Non-pigmented ciliary epithelial cell (primary cell): ENCODE measurements at places on chromosomes 3 and 15.

DNA sequence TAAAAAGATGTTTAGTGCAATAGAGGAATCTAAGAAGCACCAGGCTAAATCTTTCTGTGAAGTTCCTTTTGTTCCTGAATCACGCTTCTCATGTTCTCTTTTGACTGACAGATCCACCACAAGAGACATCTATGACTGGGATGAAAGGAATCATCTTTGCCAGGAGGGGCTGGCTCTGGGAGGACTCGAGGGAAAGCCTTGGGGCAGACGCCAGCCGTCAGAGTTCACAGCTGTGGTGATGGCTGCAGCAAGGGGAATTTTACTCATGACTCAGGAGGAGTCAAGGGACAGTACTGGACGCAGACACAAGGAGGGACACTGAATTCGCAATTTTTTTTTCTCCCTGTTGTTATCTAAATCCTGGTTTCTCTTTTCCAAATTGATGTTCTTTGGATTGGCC is 38.7 kb downstream of the C3orf38 start:
- no peak for DNase-seq

GRCh38 chr3:6449099-6449498 is 411.8 kb upstream of the GRM7 start:
- no peak for DNase-seq

- no peak for DNase-seq
These were observed 113.6 kb downstream of the PLCL2 start for GRCh38 chr3:16998236-16998923.

- DNase-seq = peak; percentile 71
These were observed 24.3 kb upstream of the FLNB start for GRCh38 chr3:57983734-57984518.

- DNase-seq = no peak
These were observed 99.2 kb downstream of the PDZRN3 start for GRCh38 chr3:73525591-73525990.

DNA sequence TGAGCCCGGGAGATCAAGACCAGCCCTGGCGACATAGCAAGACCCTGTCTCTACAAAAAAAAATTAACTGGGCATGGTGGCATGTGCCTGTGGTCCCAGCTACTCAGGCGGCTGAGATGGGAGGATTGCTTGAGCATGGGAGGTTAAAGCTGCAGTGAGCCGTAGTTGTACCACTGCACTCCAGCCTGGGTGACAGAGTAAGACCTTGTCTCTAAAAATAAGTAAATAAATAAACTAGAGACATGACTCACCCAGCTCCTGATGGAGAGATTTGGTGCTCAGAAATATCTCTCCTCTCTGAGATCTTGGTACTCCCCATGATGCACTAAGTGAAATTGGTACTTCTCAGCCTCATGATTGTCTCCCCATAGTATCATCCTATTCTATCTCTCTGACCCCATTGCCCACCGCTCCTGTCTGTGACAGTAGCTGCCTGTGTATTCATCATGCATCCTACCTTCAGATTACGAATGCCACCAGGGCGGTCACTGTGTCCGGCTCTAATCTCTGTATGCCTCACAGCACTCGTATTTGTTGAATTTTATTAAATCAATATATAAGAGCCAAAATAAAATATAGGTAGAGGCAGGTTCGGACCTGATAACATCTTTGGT is 50.9 kb downstream of the ABHD2 start:
- DNase-seq = no peak

DNA sequence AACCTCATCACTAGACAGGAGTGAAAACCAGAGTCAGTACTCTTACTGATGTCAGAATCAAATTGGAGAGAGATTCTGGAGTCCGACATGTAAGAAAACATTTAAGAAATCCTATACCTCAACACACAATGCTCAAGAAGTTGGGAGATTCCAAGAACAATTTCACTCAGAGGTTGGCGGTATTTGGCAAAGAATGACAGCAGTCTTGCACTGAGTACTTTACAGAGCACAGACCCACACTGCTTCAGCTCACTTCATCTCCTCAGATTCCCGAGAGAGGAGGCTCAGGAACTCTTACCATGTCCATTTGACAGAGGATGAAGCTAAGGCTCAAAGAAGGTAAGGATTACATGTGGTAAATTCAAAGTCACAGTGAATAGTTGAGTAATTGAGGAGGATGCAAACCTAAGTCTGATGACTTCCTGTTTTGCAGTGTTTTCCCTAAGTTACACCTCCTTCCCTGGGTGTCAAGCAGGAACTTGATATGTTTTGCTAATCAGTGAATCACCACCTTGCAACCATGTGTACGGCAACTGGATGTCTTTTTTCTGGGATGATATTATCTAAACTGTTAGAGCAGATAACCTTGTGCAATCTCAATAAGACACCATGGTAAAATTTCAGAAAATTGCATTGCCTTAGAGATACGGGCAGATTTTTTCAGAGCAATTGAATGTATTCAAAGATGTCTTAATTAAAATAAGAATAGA is 61.3 kb upstream of the MME start:
- no peak for DNase-seq

DNA sequence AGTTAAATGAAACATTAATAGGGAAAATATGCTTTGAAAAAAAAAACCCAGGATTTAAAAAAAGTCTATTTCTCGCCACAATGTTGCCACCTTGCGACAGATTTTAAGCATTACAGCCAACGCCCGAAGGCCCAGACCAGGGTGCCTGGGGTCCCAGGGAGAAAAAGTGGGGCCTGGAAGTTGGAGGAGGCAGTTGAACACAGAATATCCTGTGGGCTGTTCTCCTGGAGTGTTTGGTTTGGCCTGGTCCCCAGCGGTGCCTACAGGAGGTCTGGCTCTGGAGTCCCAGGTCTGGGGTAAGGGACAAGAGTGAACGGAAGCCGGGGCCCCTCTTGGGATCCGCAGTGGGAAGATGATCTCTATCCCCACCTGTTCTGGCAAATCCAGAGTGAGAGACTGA is 3.4 kb downstream of the RNU6-1 start:
- DNase-seq = no peak

GRCh38 chr3:42705962-42706585 is 3.5 kb upstream of the HHATL start:
- DNase-seq = no peak

DNA sequence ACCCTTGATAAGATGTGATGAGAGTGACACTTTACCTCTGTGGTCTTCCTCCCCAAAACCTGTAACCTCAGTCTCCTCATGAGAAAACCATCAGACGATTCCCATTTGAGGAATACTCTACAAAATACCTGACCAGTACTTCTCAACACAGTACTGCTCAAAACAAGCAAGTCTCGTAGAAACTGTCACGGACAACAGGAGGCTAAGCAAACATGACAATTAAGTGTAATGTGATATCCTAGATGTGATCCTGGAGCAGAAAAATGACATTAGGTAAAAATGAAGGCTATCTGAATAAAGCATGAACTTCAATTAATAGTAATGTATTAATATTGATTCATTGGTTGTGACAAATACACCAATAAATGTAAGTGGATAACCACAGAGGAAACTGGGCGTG is 113.6 kb downstream of the CACNA2D3 start:
- DNase-seq = no peak

DNA sequence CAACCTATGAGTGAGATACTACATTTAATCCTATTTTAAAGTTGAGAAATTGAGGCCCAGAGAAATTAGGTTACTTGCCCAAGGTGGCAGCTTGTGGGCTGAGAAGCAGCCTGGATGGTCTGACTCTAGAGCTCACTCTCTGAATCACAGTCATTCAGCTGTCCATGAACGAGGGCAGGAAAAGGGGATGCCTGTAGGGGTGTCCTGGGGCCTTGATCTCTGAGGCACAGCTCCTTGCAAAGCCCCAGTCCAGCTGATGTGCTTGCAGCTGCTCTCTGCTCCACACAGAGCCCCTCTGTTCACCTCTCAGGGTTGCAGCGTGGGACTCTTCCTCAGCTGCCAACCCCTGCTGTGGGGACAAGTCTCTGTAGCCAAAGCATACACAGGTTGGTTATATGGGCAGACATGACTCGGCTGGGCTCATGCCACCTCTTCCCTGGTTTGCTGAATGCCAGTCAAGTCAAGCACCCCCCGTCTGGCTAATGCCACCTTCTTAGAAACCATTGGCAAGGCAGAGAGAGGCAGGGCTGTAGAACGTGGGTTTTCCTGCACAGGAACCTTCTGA is 56.8 kb downstream of the GASK1A start:
- DNase-seq = no peak

DNA sequence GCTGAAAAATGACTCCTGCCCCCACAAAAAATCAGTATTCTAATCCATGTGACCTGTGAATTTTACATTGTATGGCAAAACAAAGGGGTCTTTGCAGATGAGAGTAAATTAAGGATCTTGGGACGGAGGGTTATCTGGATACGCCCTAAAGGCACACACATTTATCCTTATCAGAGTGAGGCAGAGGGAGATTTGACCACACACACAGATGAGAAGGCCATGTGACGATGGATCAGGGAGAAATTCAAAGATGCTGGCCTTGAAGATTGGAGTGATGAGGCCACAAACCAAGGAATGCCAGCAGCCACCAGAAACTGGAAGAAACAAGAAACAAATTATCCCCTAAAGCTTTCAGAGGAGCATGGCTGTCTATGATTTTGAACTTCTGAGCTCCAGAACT is 288.5 kb downstream of the XXYLT1 start:
- no peak for DNase-seq

DNA sequence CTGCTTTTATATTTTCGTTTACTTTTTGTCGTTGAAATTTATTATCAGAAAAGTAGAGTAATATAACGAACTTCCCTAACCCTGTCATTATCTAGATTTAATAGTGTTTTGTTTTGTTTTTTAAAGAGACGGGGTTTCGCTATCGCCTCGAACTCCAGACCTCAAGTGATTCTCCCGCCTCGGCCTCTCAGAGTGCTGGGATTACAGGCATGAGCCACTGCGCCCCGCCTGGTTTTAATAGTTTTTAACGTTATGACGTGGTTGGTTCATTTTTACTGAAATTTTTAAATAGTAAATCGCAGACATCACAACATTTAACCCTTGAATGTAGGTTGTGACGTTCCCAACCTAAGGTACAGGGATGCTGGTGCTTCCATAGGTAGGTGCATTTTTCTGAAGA is 1.0 kb downstream of the NGRN start:
- DNase-seq = no peak

DNA sequence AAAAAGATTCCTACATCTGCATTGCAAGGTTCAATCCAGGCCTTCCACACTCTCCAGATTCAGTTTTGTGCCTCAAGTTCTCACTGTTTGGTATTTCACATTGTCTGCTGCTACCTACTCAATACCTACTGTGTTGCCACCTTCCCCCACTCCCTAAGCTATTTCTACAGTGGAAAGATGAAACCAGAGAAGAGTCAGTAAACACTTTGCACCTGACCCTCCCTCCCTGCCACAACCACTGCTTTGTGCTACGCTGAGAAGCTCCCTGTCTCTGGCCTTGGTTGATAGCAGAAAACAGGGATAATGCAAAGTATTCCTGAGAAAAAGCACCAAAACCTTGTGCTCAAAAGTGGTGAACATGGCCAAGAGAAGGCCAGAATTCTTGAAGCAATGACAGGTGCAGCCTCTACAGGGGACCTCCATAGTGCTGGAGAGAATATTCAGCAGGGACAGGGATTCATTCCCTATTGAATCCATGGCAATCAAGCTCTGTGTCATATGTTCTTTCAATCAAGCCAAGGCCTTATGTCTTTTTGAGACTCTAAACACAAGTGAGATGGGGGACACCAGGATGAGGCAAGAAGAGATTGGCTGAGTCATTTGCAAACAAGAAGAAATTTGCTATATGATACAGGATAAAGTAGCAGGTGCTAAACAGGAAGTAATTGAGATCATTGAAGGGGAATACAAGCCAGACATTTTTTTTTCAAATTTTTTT is 83.5 kb upstream of the LIPC start:
- DNase-seq = no peak

- peak; percentile 44 for DNase-seq
These were observed 149.7 kb downstream of the RBMS3 start for GRCh38 chr3:29430558-29430971.

GRCh38 chr3:45042162-45042561 is 16.1 kb downstream of the CLEC3B start:
- DNase-seq = no peak

GRCh38 chr3:147389717-147390116 is 16.6 kb downstream of the ZIC4 start:
- DNase-seq = no peak

DNA sequence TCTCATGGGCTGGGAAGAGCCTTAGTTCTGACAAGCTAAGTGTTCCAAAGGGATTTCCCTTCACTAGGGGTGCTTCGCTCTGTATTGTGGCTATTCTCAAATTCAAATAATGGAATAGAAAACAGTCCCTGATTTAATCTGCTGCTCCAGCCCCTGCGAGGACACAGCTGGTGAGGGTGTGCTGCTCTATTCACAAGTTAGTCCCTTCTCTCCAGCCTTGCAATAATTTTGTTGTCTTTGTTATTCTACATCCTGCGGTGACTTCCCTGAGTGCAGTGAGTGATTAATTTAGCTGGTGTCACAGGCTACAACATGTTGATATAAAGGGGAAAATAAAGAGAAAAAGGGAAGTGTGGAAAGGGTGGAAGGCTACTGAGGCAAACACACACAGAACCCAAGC is 180.5 kb upstream of the VEPH1 start:
- DNase-seq = no peak

- DNase-seq = no peak
These were observed 117.5 kb downstream of the EEFSEC start for GRCh38 chr3:128270559-128271492.

- peak; percentile 43 for DNase-seq
These were observed 211.4 kb downstream of the NR1D2 start for GRCh38 chr3:24156466-24156865.

DNA sequence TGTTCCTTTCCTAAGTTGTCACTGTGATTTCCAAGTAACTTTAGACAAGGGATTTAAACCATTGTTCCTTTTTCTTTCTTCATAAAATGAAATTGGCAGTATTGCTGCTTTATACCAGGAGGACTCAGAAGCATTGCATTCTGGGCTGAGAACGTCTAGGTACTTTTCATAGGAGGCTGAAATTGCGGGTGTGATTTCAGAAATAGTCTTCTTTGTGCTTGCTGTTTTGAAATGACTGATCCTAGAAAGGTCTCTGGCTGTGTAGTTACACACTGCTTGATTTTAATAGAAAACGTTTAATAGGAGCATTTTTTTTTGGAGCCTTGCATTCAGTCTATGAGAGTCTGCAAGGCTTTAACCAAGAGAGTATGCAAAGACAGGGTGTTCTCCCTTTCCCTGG is 56.3 kb downstream of the PPM1L start:
- no peak for DNase-seq

DNA sequence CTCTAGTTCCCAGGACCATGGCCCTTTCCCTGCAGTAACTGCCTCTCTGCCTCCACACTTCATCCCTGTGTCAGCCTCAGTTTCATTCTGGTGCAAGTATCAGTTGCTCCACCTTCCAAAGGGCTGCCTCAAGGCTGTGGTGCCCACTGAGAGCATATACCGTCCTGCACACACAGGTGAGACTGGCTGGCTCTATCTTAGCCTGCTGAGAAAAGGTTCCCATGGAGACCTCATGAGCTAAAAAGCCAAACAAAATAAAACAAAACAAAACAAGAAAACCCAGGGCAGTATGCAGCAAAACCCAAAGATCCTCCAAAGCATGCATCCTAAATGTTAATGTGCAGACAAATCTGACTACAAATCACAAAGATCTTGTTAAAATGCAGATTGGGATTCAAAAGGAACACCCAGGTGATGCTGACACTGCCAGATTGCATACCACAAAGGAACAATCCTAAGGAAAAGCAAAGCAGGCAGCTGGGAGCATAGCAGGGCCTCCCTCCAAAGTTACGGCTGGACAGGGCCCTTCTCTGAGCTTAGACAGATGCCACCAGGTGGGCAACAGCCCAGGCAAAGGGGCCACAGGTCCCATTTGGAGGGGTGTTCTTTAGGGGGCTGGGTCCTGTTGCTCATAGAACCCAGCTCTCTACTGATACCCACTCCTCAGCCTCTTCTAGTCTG is 76.3 kb upstream of the SLCO2A1 start:
- no peak for DNase-seq
